T47D (cell line): ENCODE measurements at places on chromosomes 4 and X.

DNA sequence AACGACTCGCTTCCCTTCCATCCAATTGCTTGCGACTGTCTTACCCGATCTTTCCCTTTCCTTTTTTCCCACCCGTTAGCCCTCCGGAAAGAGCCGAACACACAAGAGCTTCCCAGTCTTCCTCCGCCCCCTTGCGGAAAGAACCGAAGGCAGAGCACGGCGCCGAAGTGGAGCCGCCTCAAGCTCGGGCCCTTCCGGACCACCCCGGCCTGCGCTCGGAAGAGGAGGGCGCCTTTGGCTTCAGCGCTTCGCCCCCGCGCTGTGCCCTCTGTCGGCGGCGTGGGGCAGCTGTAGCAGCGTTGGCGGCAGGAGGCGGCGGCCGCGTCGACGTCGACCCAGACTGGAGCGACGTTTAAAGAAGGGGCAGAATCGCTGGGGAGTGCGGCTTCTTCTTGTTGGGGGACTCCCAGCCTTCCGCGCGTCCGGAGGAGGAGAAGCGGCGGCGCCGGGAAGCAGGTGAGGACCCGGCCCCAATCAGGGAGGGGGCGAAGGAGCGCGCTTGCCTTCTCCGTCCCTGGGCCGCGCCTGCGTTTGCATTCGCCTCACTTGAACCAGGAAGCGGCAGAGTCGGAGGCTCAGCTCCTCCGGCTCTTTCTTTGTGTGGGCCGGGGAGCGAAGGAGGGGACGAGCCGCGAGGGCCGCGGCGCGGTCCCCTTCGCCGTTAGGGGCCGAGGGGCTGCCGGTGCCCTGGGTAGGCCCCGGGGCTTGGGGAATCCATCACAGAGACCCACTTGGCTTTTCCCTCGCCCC is at the start of gene ZBTB33:
Gene ZBTB33, plus strand, starts transcription at position 291 of the 750 bp plus-strand sequence. CDS start 2,604 bp downstream, outside the sequence.
- DNase-seq = peak; percentile 43

GRCh38 chrX:21741869-21742701 is 15.8 kb downstream of the SMPX start:
- DNase-seq = no peak

DNA sequence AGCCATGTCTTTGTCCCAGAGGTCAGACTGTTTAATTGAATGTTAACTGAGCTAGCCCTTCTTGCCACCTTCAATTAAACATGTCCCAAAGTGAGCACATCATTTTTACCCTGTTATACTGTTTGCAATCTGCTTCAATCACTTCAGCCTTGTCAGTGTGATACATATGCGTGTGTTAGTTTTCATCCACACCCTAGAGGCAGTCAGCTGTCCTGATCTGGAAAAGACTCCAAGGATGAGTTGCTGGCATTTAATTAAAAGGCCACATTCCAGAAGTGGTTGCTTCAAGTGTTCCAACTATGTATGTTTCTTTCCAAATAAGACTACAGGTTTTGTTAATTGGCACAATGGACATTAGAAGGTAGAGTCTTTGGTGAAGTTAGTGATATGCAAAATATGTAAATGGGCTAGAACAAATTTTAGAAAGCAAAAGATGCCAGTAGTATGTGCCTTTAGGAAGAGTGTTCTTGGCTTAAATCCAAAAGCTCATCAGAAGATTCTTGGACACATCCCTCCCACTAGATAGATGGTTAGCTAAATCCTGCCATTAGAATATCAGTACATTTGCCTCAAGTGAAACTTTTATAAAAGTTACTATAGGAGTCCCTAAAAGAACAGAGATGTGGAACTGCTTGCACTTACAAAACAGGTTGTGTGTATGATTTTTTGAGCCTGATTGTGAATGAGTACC is 79.5 kb upstream of the SLIT2 start:
- DNase-seq = no peak

DNA sequence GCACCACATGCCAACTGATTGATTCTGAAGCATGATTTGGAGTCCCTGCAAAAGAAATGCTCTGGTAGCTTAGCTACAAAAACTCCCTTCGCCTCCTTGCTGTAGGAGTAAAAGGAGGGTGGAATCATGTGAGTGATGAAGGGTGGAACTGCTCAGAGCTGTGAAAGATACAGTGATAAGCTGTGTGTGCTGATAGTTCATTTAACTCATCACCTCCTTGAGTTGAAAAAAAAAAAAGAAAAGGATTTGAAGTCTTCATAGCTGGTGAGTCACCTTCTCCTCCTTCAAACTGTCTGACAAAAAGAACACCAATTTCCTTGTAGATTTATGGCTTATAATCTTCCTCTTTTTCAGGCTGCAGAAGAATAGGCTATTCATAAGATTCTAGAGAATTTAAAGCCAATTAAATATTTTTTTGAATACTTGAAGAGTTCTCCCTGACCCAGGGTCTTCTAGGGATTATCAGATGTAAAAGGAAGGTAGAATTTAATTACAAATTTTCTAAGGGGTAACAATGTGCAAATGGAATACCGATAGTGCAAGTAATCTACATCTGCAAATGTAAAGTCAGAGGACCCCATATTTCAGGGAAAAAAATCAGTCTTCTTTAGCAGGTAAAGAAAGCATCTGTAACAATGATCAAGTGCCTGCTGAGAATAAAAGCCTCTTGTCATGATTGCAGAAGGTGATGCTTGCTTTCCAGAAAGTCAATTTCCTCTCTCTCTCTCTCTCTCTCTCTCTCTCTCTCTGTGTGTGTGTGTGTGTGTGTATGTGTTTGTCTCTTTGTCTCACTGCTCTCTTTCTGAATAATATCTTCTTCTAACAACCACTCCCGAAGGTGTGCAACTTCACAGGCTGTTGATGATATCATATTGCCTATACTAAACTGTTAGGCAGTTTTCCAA is 208.8 kb upstream of the VEGFC start:
- DNase-seq = no peak

DNA sequence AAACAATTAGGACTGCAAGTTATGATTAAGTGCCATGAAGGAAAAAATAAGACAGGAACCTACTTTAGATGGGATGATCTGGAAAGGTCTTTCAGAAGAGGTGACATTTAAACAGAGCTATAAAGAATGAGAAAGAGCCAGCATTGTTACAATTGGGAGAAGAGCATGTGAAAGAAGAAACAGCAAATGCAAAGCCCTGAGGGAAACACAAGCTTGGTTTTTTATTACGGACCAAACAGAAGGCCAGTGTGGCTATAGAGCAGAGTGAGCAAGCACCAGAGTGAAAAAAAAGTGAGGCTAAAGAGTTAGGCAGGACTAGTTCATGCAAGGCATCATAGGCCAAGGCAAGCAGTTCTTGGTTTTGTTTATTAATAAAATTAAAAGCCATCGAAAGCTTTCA is 175.6 kb downstream of the RBMX2 start:
- DNase-seq = no peak

GRCh38 chr4:127629371-127629770 is 3.4 kb upstream of the INTU start:
- DNase-seq = no peak

GRCh38 chr4:174357321-174357720 is 73.6 kb downstream of the CEP44 start:
- DNase-seq = no peak

- DNase-seq = no peak
Observed at GRCh38 chr4:19944806-19945205, 306.9 kb upstream of the SLIT2 start.

- DNase-seq = peak; percentile 42
Observed at GRCh38 chr4:170128219-170128804, 38.6 kb upstream of the AADAT start.

DNA sequence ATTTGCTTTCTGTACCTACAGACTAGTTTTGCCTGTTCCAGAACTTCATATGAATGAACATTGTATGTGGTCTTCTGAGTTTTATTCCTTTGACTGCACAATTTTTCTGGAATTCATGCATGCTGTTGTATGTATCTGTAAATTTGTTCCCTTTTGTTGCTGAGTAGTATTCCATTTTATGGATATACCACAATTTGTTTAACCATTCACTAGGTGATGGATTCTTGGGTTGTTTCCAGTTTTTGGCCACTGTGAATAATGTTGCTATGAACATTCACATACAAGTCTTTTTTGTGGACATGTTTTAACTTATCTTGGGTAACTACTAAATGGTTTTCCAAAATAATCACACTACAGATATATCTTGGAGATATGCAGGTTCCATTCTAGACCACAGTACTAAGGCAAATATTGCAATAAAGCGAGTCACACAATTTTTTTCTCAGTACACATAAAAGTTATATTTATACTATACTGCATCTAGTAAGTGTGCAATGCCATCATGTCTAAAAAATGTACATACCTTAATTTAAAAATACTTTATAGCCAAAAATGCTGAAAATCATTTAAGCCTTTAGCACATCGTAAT is 58.7 kb downstream of the TSPAN5 start:
- DNase-seq = no peak

- DNase-seq = no peak
Observed at GRCh38 chrX:72470532-72471223, 102.0 kb downstream of the HDAC8 start.

DNA sequence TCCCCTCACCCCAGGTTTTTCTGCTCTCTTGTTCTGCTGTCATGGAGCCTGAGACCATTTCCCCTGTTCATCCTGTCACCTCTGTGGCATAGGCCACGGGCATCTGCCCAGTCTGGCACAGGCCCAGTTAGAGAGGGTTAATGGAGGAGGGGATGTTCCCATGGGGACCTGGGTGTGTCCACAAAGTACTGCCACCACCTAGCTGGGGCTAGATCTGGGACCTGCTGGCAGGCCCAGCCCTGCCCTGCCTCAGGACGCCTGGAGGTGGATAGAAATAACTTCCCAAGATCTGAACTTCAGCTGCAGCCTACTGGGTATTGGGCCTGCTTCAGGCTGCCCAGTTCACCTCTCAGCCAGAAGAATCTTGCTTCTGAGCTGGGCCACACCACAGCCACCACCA is 13.5 kb downstream of the EFNB1 start:
- DNase-seq = no peak

DNA sequence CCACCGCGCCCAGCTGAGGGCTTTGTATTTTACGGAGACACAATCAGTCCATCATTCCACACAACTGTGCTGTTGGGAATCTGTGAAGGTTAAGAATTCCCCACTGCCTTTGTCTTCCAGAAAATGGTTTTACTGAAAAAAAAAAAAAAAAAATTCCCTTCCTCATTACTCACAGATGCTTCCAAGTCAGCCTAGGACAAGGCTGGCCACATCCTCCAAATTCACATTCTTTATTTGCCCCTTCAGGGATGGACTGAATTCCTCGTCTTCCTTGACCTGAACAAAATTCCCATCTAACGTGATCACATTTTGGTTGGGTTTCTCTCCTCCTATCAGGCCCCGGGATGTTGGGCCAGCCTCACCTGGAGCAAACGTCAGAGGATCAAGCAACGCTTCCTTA is 130.3 kb downstream of the DHRSX start:
- no peak for DNase-seq

DNA sequence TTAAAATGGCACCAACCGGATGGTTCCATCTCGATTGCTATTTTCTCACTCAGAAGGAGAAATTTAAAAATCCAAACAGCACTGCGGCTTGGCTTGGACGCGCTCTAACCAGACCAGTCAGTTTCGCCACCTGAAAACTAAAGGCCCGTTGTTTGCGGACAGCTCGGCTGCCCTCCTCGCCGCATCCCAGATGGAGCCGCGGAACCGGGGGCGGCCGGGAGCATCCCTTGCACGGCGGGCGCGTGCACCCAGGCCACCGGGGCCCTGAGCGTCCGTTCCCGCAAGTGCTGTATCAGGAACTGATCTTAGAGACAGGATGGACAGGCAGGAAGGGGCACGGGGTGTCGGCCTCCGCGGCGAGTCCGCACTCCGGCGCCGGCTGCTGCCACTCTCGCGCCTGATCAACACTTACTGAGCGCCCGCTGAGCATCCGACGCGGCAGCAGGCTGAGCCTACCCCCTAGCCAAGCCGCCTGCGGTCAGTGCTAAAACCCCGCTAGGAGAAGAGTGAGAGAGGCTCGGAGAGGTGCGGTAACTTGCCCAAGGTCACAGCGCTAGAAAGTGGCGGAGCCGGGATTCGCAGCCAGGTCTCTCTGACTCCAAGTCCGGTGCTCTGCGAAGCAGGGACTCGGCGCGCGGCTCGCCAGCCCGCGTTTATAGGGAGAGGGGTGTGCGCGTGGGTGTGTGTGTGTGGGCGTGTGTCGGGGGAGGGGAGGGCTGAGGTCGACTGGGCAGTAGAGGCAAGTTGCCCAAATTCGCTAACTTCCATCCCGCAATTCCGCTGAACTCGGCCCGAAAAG is at the start of gene CITED1:
Gene CITED1, minus strand, starts transcription at position 629 of the 799 bp plus-strand sequence. CDS start 3,045 bp downstream, outside the sequence.
- no peak for DNase-seq

DNA sequence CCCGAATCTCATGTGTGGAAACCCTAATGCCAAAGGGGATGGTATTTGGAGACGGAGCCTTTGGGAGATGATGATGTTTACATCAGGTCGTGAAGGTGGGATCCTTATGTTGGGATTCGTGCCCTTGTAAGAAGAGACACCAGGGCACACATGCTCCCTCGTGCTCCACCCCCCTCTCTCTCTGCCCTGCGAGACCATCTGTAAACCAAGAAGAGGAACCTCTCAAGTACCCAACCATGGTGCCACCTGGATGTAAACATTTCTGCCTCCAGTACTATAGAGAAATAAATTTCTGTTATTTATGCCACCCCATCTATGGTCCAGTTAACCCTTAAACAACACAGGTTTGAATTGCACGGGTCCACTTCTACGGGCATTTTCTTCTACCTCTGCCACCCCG is 179.4 kb downstream of the DHRSX start:
- no peak for DNase-seq

GRCh38 chr4:110637408-110638088 is 14.7 kb upstream of the PITX2 start:
- no peak for DNase-seq

GRCh38 chr4:163620738-163621137 is 126.2 kb downstream of the TMA16 start:
- DNase-seq = no peak

GRCh38 chrX:129983575-129984110 is 1.2 kb downstream of the BCORL1 start:
- no peak for DNase-seq

- no peak for DNase-seq
Observed at GRCh38 chr4:168247603-168248002, 70.9 kb downstream of the DDX60 start.

DNA sequence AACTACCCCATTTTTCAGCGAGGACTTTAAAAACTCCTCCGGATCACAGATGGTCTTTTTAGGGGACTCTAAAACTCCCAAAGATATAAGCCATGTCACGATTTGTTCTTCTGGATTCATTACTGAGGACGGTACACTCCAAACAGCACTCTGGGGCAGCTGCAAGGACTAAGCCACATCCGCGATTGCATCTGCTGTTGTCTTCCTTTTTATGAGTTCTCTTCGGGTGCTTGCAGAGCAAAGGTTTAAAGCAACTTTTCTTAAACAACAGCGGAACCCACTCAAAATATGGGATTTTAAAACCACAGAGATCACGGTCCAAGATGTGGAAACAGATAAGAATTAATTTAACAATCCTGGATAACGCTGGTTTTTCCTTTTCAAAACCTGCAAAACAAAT is at the start of gene ARHGEF6:
Gene ARHGEF6, minus strand, starts transcription at position 170 of the 400 bp plus-strand sequence. Its CDS starts 50 bp downstream, at position 120.
- DNase-seq = no peak
